Thyroid gland (tissue), 4 donors: ENCODE measurements at places on chromosomes 1 and 21. TPM values are rescaled to one million over a fixed set of nuclear protein-coding genes. Genes with fewer than 3 reads are reported as not detected.

CHIT1 gene
- total RNA-seq: 9.0 TPM

GRCh38 chr1:116243333-116244054 is 129.6 kb upstream of the ATP1A1 start:
- DNase-seq: peak; percentile 86

NECTIN4 gene
- 0.27 TPM for total RNA-seq

DNA sequence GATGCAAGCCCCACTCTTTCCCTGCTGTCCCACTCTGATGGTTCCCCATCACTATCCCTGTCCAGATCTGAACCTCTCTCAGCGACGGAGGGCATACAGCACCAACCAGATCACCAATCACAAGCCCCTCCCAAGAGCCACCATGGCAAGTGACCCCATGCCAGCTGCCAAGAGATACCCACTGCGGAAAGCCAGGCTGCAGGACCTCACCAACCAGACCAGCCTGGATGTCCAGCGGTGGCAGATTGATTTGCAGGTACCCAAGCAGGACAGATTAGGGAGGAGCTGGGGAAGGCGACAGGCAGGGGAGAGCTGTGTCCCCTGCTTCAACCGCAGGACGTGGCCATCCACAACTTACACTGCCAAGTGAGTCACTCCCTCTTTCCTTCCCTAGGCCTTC is 46.9 kb downstream of the VWA5B1 start:
- no peak for DNase-seq

PROK1 gene
- total RNA-seq: 0.33 TPM

GRCh38 chr1:218459878-218460711 is 115.0 kb downstream of the TGFB2 start:
- DNase-seq: peak; percentile 19

- DNase-seq: no peak
These were observed 3.6 kb downstream of the LEPR start for GRCh38 chr1:65423884-65424572.

PTGFR gene
- 1.8 TPM for total RNA-seq
